Activated CD8-positive, alpha-beta memory T cell treated with anti-CD3 and anti-CD28 coated beads for 4 hours (primary cell): ENCODE measurements at places on chromosomes 7 and 10.

GRCh38 chr7:102841290-102841689 lies 71.5 kb upstream of the LRRC17 start:
- DNase-seq, result no peak

- DNase-seq, result no peak
Observed at GRCh38 chr10:48363617-48364355, 57.3 kb downstream of the MAPK8 start.

DNA sequence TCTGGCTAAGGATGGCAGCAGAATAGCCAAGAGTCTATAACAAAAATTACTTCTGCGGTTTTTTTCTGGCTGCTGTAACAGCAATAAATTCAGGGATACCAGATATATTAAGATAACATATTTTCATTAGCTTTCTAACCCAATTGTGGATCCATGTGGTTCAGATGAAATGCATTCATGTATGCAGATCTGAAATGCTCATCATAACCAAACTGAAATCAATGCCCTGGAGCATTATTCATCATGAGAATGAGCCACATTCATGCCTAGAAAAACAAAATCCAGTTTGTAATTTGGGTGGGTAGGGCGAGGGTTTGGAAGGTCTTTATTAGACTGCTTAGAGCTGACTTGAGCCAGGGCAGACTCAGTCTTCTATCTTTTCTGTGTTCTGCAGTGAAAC lies 69.8 kb upstream of the SEMA3A start:
- DNase-seq, result no peak

DNA sequence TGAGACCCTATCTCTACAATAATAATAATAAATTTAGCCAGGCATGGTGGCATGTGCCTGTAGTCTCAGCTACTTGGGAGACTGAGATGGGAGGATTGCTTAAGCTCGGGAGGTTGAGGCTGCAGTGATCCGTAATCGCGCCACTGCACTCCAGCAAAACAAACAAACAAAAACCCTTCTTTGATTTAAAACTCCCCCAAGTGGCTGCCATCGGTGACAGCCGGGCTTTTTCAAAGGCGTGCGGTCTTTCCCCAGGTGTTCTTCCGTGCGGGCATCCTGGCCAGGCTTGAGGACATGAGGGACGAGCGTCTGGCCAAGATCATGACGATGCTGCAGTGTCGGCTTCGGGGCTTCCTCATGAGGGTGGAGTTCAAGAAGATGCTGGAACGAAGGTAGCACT lies 1.9 kb upstream of the MYH16 start:
- DNase-seq, result no peak

DNA sequence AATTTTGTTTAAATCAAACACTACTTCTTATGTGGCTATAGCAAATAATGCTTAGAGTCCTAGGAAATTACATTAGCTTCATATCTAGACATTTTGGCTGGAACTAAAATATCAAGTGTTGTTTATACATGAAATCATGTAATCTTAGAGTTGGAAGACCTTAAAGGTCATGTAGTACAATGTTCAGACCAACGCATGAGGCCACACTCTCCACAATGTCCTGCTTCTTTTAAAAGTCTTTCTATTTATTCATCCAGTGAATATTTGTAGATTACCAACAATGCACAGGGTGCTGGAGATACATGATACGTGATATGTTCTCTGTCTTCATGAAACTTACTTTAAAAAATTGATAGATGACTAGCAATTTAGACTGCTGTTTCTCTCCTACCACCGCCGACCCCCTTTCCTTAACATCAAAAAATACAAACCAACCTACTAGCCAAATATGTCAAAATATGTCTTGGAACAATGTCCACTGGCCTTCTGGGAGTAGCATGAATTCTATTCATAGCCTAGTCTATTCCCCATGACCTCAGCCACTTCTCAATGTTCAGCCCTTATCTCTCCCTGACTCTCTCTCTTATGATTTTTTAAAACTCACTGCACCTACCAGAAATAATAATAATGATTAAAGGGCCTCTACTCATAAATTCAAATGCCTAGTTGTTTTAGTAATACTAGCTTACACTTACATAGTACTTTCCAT lies 59.5 kb upstream of the CAV2 start:
- DNase-seq, result no peak

- no peak for DNase-seq
Observed at GRCh38 chr7:101277155-101277554, 32.3 kb upstream of the FIS1 start.

DNA sequence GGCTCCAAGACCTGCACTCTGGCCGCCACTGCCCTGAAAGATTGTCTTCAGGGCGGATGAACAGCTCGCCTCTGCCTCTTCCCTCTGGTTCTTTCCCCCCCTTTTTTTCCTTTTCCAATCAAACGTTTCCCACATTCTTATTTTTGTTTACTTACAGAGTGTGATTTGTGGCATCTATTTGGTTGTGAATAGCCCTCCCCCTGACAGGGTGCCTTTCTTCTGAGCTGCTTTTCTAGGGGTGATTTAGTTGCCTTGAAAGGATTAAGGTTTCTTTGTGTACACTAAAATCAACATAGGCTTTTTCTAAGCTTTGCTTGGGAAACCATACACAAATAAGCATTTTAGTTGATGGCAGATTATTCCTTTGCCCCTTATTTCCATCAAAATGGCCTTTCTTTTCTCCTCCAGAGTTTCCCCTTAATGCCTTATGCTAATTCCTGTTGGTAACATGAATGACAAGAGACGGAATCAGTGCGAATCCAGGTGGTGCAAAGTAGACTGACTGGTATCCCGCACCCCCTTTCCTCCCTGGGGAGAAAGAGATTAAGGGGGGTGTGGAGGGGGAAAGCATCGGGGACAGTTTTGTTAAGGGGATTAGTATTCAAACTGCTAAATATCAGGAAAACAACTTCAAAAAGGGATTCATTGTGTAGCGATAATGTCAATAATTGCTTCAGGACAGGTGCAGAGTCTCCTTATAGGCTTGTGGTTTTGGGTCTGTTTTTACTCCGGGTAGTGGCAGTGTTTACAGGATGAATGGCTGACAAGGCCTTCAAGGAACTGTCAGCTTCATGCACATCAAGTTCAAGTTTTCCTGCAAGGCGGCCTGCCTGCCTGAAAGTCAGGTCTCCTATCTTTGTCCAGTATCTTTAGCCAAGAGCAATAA lies 431.6 kb upstream of the GALNT17 start:
- DNase-seq, result no peak
